NCI-H1092 treated with DMSO at 0.1 percent for 48 hours (cell line): ENCODE measurements at places on chromosomes 7 and 10.
A peak's percentile ranks its signal among the peaks of the same experiment; 100 is the strongest.

DNA sequence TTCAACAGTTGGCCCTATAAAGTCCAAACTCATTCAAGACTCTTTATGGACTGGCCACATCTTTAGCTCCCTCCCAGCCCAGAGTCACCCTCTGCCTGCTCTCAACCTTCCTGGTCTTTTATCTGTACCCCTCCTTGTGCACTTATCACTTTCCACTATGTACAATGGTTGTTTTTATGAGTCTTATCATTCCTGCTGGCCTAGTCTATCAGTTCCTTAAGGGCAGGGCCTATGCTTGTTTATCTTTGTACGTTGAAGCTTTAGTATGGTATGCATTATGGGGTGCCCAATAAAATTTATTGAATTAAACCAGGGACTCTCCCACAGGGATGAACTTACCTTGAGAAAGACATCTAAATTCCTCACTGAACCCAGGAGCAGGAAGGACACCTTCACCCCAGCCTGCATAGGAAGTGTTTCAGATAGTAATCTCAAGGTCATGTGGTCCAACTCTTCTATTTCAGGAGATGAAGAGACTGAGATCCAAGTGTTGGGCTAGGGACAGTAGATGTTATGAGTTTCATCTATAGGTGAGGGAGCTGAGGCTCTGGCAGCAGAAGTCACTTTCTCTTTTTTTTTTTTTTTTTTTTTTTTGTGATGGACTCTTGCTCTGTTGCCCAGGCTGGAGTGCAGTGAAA is 13.3 kb upstream of the PDCD4 start:
- no peak for DNase-seq

DNA sequence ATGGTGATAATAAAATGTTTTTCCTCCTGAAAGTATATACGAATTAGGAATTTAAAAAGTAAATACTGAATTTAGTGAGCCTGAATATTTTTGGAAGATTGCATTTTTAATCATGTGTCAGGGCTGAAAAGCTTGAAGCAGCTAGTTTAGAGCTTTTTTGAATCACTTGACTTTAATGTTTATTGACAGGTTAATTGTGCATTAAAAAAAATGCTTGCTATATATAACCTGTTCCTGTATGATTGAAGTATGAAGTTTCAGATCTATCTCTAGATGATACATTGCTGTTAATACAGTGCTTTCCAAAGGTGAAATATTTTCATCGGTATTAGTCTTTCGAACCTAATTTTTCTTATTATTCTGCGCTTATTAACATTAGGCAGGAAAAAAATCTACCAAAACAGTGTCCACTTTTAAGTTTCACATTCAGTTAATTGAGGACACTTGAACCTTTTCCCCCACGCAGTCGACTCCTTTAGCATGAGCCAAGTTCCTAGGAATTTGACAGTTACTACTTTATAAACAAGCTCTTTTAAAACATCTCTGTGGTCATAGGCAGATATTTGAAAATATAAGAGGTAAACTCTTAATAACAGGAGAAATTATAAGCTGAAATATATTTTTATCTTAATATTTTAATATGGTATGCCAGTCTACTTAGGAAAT is 187.1 kb downstream of the MLLT10 start:
- DNase-seq: no peak

- peak; percentile 79 for DNase-seq
Observed at GRCh38 chr7:113086431-113086888, at the start of gene GPR85. Gene GPR85, minus strand, starts transcription at chr7:113086827. Its CDS starts 2,106 bp downstream, at chr7:113084721.

GRCh38 chr10:110500515-110500905 is 2.8 kb downstream of the DUSP5 start:
- no peak for DNase-seq

DNA sequence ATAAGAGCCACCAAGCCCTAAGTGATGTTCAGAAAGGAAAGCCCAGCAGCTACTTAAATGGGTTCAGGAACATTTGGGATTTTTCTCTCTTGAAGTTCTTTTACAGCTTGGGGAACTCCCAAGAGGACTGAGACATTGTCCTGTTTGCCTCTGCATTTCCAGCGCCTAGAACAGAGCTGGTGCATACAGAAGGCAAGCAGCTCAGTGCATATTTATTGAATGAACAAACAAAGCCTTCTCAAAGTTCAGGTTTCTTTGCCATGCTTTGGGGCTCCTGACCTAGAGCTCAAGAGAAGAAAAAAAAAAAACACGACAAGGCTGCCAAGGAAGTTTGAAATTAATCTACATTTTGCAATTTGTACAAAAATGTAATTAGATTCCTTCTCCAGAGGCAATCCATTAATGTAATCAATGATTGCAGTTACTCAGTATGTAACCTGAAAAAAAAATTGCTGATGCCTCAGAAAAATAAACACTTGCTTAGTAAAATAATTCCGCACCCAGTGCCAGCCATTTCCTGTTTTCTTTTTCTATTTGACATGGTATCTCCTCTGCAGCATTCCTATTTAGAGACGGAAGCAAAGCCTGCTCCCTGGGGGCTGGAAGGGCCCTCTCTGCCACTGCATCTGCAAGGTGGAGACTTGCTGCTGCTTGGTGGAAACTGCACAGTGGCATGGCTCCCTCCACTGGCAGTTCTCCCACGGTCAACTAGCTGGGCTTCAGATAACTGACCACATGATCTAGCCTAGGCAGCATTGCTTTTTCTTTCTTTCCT is 157.3 kb downstream of the TMEM178B start:
- peak; percentile 46 for DNase-seq

- DNase-seq: peak; percentile 76
Observed at GRCh38 chr7:15326044-15326644, 235.7 kb downstream of the AGMO start.

DNA sequence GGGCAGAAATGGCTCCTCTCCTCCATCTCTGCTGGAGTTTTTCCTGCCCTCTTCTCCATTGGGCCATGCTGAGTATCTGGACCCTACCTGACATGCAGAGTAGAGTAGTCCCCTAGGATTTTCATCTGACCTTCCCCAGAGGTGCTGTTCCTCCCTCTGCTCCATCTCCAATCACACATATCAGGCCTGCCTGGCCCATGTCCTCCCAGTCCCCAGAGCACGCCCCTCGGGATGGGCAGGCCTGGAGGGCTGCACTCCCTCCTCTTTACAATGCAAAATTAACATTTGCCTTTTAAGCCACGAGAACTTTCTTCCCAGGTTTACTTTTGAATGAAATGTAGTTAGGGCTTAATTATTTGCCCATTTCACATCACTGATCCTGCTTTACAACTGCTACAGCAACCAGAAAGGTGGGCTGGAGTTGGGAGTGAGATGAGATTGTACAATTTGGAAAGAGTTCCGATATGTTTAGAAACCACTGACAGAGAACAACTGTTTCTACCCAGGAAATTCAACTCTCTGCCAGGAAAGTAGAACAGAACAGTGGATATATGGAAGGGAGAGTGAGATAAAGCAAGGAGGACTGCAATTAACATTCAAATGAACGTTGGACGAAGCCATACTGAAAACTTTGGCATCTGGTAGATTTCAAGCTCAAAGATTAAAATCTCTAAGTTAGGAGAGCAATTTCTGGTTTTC is 184.0 kb upstream of the HABP2 start:
- no peak for DNase-seq

DNA sequence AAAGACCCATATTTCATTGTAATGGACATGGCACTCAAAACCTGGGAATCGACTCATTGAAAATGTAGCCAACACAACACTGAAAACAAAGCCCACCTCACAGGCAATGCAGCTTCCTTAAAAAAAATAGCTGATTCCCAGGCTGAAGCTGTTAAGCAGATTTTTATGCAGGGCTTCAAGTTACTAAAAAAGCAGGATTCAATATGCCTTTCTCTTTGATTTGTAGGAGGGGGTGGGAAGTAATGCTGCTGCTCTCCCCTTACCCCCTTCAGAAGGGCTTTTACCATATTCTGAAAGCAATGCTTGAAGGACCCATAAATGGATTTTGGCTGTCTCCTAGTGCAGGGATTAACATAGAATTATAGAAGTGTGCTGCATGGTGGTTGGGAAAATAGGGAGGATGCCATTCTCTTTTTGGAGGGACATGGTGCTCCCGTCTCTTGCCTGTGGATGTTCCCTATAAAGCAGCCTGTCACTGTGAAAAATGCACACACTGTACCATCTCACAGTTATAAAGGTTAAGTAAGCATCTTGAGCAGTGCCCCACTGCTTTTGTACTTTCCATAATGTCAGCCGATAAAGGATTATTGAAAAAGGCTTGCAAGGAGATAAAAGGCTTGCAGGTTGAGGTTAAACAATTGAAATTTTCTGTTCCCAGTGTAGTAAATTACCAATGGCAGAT is 262.8 kb downstream of the AUTS2 start:
- DNase-seq: no peak

DNA sequence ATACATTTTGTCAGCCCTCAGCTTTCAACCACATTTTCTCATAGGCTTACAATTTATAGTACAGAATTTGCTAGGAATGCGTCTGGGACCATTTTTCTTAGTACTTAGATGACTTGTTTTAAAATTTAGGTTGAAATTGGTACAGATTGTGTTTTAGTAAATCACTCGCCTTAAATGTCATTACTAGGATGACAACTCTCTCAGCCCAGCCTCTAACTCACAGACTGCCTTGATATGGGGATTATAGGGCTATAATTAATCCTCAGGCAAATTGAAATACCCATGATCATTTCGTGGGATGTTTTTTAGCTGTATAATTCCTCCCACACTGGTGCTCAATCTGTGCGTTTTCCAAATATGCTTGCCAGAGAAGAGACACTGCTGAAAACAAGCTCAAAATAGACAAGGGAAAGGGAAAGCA is 299.7 kb upstream of the AKR1E2 start:
- no peak for DNase-seq

DNA sequence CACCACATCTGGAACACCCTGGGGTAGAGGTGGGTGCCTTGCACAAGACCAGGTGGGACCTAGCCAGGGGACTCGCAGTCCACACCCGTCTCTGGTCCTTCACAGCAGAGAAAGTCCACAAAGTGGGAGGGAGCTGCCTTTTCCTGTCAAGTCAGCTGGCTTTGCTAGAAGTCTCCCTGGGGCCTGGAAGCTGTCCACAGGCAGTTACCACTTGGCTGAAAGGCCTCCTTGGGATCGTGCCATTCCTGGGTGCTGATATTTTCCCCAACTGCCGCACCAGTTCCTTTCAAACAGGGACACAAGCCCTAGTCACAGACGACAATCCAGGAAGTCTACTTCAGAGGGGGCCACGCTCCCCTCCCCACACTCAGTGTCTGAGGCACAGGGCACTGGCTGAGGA is 75.4 kb downstream of the AFAP1L2 start:
- no peak for DNase-seq

DNA sequence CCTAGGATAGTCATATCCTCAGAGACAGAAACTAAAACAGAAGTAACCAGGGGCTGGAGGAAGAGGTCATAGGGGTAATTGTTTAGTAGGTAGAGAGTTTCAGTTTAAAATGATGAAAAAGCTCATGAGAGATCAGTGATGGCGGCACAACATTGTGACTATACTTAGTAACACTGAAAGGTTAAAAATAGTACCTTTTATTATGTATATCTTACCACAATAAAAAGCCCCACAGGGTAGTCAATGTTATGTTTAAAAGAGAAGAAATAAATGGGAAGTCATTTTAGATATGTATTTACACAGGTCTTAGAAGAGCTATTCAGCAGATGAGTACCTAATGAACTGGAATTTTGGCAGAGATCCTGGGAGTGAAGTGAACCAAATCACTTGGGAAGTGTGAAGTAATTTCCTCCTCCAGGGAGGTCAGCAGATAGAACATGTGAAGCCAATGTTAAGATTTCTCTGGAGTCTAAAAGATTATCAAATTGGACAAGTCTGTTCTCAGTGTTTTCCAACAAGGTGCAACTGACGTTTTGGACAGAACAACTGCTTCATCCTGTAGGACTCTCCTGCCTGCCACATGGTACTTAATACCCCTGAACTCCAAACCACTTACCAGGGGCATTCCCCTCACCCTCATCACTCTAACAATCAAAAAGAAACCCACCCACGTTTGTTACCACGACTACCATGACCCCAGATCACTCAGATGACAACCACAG is 6.4 kb downstream of the CDCA7L start:
- peak; percentile 62 for DNase-seq

- no peak for DNase-seq
Observed at GRCh38 chr10:43120929-43121314, 17.3 kb upstream of the CSGALNACT2 start.

DNA sequence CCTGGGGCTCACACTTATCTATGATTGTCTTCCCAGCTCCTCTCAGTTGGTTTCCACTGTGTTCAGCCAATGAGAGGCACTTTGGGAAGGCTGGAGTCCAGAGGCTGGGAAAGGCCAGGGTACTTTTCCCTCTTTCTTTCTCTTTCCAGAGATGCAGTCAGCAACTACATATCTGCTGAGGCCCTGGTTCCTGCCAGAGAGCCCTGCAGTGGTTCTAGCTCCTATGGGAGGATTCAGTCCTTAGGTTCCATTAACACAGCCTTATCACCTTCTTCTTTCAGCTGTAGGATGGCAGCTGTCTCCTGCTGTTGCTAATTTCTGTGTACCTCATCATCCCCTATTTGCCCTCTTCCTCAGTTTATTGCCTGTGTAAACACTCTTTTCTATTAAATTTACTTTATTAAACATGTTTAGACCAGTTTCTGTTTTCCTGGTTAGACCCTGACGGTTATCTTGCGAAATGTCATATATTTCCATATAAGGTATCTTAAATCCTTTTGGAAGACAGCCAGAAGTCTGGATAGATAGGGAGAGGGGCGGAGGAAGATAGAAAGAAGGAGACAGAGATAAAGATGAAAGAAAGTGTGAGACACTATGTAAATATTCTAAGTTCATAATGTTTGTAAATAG is 100.3 kb downstream of the HGF start:
- DNase-seq: no peak

GRCh38 chr10:86758189-86759072 is 2.0 kb downstream of the BMPR1A start:
- DNase-seq: no peak

GRCh38 chr7:112806156-112806555 is 16.0 kb upstream of the TMEM168 start:
- no peak for DNase-seq

DNA sequence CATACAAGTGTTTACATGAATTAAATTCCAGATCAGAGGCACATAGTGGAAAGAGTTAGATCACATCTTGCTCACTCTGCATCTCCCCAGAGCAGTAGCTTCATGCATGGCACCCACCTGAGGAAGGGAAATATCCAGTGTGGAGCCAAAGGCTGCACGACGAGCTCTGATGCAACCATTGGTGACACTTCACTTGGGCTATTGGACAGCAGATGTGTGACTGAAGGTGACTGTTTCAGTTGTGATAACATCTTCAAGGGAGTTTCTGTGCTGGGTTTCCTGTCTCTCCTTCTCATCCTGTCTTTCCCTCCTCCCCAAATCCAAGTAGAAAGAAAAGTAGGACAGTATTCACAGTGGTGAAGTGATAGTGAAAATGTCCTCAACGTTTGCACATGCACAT is 115.0 kb downstream of the TAF3 start:
- DNase-seq: no peak

- no peak for DNase-seq
Observed at GRCh38 chr10:128001849-128002248, 94.9 kb downstream of the PTPRE start.

GRCh38 chr7:122864838-122865237 is 21.4 kb downstream of the CADPS2 start:
- DNase-seq: no peak

GRCh38 chr10:47388879-47389278 is 4.8 kb upstream of the ZNF488 start:
- DNase-seq: no peak

- DNase-seq: no peak
Observed at GRCh38 chr7:110760341-110760740, 330.6 kb upstream of the LRRN3 start.

- DNase-seq: no peak
Observed at GRCh38 chr10:83553366-83553765, 585.9 kb upstream of the GHITM start.
